ENCODE measurements at places on chromosomes 7 and 10.

DNA sequence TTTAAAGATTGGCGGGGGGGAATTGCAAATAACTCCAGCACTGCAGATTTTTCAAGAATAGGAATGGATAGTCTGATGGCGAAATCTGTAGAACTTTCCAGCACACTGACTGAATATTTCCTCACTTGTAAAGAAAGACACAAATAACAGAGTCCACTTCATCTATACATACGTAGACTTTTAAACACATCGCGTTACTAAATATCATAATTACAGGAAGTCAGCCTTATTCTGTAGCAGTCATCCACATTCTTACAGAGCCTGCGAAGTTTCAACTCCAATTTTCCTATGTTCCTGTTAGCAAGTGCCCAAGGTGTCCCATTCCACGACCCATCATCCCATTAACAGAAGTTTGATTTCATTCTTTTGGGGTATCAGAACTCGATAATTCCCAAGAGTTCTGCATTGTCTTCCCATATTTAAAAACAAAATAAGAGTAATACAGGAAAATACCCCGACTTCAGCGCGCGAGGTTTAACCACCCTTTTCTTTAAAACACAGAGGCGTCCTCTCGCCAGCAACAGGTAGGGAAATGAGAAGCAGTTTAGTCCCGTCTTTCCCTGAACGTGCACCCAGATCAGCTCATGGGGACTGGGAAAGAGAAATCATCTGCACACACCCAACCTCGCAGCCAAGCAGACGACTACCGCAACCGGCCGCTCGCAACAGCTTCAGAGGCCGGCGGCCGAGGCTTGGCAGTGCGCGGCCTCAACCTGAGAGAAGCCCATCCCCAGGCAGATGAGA, 880 bp downstream of the HERC4 start:
- no peak for DNase-seq

GRCh38 chr10:11783558-11783865, 39.6 kb upstream of the PROSER2 start:
- DNase-seq = no peak

- DNase-seq = peak; percentile 22
Observed at GRCh38 chr7:135980665-135981180, 3.6 kb upstream of the MTPN start.

GRCh38 chr7:106166651-106167342, 54.7 kb upstream of the SYPL1 start:
- DNase-seq = no peak

GRCh38 chr7:55572378-55573233, at the start of gene VOPP1:
Gene VOPP1 (minus strand): TSS chr7:55572502. CDS start chr7:55572324, 178 bp downstream.
- peak; percentile 13 for DNase-seq

DNA sequence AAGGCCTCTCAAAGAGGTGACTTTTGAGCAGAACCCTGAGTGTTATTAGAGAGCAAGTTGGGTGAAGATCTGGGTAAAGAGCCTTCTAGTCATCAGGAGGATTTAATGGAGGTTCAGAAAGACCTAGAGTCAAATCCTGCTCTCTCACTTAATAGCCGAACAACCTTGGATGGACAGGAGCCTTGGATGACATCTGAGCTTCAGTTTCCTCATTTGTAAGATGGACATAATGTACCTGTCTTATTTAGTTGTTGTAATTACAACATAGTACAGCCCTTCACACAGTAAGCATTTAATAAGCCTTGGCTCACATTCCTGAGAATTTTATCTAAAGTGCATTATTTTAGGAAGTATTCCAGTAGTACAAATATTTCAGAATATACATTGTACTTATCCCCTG, 57.0 kb downstream of the C1GALT1 start:
- DNase-seq = no peak

GRCh38 chr7:120869700-120870099, 11.8 kb upstream of the TSPAN12 start:
- DNase-seq = no peak

GRCh38 chr7:120864141-120864900, 6.4 kb upstream of the TSPAN12 start:
- no peak for DNase-seq

DNA sequence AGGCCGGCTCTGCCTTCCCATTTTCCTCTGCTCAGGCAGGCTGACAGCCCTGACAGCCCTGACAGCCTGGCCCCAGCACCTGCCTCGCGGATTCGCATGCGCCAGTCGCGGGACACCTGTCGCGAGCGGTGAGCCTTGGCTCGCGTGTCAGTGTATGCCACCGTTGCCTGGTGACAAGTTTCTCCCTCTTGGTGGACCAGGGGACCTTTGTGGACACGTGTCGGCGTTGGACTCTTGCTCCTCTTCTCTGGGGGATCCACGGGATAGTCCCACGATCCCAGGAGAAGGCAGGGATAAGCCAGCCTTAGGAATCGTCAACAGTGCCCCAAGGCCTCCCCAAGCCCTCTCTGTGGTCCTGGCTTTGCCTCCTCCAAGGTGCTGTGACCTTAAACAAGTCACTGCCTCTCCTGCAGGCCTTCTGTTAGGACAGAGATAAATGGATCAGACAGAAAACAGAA, 18.1 kb upstream of the ZNF273 start:
- DNase-seq = no peak

DNA sequence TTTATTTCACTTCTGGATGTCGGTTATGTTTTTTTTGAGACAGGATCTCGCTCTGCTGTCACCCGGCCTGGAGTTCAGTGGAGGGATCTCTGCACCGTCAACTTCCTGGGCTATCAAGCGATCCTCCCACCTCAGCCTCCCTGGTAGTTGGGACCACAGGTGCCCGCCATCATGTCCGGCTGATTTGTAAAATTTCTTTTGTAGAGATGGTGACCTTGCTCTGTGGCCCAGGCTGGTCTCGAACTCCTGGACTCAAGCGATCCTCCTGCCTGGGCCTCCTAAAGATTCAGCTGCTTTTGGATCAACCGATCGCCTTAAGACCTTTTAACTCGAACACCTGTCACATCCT, 606 bp upstream of the RABGEF1 start:
- DNase-seq = no peak

GRCh38 chr7:8201846-8202441, 60.0 kb downstream of the ICA1 start:
- DNase-seq = no peak

DNA sequence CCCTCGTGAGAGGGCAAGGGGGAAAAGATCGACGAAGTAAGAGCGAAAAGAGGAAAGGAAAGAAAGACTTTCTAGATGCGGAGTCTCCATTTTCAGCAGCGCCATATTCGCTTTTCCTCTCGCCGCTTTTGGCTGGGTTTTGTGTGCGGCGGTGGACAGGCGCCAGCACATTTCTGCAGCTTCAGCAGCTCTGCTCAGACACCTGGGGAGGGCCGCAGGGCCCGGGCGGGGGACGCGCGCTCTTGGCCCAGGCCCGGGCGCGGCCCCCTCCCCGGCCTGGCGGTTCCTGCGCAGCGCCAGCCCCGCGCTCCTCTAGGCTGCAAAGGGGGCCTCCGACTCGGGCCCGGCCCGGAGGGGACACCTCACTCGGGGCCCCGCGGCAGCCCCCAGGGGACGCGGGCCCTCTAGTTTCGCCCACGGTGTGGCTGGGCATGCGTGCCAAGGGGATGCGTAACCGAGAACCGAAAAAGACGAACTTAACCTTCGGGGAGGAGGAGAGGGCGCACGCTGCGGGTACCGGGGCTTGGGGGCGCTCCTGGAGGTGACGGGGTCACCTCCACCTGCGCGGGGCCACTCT, 34.5 kb upstream of the EBLN1 start:
- peak; percentile 42 for DNase-seq

DNA sequence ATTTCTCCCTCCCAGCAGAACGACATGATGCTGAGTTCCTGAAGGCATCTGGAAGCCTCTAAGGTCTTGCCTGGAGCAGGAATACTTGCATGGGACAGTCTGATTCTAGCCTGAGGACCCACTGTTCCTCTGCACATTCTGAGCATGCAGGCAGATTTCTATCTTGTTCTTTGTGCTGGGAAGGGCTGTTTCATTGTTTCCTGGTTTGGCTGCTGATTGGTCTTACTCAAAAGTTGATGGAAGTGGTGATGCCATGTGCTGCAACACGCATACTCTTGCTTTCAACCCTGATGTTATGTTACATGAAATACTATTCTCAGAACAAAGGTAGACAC, 307.0 kb downstream of the GATA3 start:
- no peak for DNase-seq

GRCh38 chr10:58892031-58892531, 284.4 kb upstream of the PHYHIPL start:
- DNase-seq = no peak

DNA sequence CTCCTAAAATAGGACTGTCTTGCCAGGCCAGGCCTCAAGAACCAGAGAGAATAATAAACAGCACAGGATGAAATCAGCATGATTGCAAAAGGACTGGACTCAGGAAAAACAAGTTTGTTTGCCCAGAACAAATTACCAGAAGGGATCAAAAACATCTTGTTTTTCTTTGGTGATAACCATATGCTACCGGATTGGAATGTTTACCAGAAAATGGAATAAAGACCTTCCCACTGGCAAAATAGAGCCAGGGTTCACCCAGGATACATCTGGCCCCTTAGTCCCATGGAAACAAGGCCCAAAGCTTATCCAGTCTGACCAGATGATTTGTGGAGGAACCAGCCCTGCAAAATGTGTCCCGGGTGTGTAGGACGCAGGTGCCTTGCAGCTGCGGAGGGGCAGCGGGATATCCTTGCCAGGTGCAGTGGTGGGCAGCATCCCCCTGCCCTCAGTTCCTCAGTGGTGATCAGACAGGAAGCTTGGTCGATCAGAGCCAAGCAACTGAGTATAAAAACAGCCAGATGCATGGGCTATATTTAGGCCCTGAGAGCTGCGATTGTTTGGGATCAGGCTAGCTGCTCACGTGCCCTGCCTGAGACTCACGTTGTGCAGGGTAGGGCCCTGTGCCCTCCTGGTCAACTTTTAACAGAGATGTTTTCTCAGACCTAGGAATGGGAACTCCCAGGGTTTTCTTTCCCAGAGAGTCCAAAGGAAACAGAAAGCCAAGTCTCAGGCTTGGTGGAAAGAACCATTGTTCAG, 4.6 kb upstream of the ZNF22 start:
- DNase-seq = no peak

DNA sequence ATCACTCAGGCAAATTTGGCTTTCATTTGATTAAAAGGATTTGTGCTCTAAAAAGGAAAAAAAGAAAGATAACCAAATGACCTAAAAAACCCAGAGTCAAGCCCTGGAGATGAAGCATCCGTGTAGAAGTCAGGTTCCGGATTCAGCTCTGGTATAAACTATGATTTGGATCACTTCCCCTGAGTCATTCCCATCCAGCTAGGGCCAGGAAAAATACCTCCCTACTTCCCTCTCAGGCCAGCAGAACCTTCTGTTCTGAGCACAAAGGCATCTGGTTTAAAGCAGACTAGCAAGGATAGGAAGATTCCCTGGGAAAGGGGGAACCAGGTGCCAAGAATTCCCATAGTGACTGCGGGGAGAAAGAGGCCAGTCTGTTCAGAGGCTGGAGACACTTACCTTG, 25.7 kb upstream of the NDST2 start:
- no peak for DNase-seq

DNA sequence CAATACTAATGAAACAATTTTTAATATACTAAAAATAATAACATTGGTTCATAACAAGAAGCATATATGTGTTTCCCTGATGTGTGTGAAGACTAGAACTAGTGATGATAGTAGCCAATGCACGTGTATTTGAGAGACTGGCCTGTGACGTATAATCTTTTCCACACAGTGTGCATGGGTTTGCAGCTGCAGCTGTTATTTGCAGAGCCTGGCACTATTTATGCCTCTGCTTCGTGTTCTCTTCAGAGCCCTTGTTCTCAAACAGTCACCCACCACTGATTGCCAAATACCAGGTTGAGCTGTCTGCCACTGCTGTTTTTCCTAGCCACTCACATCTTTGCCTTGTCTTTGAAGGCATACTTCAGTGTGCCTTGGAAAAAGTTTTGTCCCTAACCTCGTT, 531.7 kb downstream of the ETV1 start:
- DNase-seq = no peak

DNA sequence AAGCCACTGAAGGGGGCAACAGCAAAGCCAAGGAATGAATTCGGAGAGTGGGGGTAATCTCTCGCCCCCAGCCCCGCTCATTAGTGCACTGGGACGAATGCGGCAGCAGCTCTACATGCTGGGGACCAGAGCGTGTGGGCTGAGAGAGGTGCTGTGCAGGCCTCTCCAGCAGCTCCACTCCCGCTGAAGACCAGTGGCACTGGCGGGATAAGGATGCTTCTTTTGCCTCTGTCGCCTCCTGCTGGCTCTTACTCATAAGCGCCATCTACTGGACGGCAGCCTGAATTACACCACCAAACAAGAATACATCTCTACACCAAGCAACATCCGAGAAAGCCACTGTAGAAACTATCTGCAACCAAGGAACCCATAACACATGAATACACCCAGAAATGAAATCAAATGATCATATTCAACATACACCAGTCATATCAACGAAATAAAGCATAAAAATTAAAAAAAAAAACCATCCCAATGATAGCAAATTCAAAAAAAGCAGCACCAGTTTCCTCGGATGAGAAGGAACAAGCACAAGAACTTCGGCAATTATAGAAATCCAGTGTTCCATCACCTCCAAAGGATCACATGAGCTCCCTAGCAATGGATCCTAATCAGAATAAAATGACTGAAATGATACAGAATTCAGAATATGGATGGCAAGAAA, 79.0 kb upstream of the TMEM168 start:
- DNase-seq = peak; percentile 24

DNA sequence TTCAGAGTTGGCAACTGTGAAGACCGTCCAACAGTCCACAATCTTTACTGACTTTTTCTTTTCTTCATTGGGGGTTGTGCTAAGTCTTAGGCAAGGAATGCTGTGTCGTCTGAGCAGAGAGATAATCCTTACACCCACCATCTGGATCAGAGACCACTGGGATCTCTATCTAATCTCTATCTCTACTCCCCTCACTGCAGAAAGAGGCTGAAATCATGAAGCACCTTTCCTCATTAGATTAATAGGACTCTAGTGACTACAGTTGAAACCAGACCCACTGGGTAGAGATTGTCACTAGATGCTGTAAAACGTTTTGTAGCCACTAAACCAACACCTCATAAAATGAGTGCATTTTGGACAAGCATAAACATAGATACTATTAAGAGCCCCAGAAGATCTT, 387.4 kb upstream of the CELF2 start:
- DNase-seq = no peak

DNA sequence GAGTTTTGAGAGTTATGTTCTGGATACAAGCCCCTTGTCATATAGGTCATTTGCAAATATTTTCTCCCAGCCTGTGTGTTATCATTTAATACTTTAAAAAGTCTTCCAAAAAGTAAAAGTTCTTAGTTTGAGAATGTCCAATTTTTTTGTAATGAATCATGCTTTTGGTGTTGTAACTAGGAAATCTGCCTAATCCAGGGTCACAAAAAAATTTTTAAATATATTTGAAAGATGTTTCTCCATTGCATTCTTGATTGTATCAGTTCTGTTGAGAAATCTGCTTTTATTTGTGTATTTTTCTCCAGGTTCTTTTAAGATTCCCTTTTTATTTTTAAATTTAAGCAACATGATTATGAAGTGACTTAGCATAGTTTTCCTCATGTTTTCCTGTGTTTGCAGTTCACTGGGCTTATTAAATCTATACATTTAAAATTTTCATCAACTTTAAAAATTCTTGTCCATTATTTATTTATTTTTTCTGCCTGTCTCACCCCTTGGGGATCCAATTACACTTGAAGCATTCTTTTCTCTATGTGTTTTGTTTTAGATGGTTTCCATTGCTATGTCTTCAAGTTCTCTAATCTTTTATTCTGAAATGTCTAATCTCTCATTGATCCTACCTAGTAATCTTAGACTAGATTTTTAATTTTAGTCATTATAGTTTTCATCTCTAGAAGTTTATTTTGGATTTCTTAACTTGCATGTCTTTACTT, 47.0 kb downstream of the CCDC71L start:
- no peak for DNase-seq
